Psoas muscle (tissue), 8 donors: ENCODE measurements at places on chromosomes 6 and 20. TPM values are rescaled to one million over a fixed set of nuclear protein-coding genes. Genes with fewer than 3 reads are reported as not detected.

Gene GPLD1
- 0.38 TPM for total RNA-seq

Gene RAD21L1
- not detected for total RNA-seq

Gene FHL5
- total RNA-seq, result 8.8 TPM

DNA sequence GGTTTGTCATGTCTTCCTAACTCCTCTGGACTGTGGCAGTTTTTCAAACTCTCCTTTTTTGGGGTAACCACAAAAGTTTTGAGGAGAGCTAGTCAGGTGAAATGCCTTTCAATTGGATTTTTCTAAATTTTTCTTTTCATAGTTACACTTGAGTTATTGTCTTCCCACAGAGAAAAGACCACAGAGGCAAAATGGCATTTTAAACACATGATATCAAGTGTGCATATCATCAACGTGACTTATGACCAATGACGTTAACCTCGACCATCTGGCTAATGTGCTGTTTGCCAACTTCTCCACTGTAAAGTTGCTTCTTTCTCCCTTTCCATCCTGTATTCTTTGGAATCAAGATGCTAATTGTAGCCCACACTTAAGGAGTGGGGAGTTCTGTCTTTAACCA, 41.3 kb upstream of the SNAP25 start:
- no peaks in the 10 kb centered on the region for H3K4me1 ChIP-seq
- H3K27ac ChIP-seq, result no peak overlapping the region
- DNase-seq, result no peak

DNA sequence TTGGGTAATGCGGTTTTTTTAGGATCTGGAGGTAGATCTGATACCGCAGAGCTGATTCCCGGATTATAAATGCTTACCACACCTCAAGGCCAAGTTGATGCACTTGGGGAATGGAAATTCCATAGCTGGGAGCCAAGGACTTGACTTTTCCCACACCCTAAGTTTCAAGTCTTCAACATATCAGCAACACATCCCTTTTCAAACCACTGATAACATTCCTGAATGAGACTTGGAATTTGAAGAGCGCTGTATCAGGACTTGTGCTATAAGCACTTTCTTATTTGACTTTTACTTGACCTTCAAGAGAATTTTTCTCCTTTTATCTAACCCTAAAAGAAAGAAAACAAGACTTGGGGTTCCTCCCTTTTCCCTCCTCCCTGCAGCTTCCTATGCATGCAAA, 90.6 kb upstream of the NAA20 start:
- no peaks in the 10 kb centered on the region for H3K27me3 ChIP-seq
- peaks cover 36% of the 10 kb centered on the region for H3K4me1 ChIP-seq
- no peak overlapping the region for H3K4me3 ChIP-seq
- no peak for DNase-seq

DNA sequence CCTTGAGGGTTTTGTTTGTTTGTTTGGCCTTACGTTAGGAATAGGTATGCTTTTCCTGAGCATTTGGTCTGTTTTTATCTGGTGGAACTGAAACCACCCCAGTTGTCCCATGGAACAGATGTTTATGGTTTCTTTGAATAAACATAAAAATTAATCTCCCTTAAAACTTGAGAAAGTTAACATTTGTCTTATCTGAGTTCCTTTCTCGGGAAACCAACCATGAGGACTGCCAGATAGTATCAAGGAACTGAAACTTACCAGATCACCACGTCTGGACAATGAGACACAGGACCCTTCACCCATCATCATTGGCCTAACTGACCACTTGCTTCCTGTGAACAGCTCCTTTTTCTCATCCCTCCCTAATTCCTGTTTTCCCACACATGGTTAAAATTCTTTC, 15.3 kb upstream of the HECA start:
- no peaks in the 10 kb centered on the region for H3K4me1 ChIP-seq
- H3K27ac ChIP-seq, result no peak overlapping the region
- DNase-seq, result no peak
- no peak overlapping the region for H3K4me3 ChIP-seq
- H3K36me3 ChIP-seq, result no peaks in the 10 kb centered on the region

DNA sequence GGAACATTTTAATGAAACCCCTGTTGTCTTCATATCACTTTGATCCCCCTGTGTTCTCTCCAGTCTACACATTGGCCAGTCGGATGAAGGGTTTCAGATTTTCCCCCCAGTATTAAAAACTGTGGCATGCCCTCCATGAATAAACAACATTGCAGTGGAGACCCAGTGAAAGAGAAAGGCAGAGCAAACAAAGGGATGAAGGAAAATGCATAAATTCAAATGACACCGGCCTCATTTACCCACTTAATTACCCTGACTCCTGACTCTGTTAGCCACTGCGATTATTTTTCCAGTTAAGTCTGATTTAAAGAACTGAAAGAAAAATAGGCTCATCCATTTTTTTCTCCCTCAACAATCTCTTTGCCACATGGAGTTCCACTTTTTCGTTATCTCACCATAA, 569.2 kb downstream of the TFAP2B start:
- no peak for DNase-seq
- H3K27ac ChIP-seq, result no peak overlapping the region
- no peaks in the 10 kb centered on the region for H3K36me3 ChIP-seq
- H3K4me1 ChIP-seq, result no peaks in the 10 kb centered on the region

DNA sequence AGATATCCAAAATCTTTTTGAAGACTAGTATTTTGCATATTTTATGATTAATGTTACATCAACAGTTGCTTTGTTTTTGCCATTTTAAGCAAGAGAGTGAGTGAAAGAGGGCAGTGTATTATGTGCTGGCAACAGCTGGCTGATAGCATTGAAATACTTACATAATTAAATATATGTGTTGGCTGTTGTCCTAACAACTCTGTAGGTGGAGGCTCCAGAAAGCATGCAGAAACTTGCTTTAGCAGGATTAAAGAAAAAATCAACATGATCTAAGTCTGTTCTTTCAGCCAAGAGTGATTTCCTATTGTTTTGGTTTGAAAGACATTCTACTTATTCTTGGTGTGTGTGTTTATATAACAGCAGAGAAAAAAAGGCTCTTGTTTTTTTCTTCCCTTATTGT, 127.5 kb downstream of the CDKAL1 start:
- no peaks in the 10 kb centered on the region for H3K4me1 ChIP-seq
- no peak overlapping the region for H3K4me3 ChIP-seq
- no peaks in the 10 kb centered on the region for H3K27me3 ChIP-seq
- no peak overlapping the region for H3K27ac ChIP-seq
- DNase-seq, result no peak
- H3K36me3 ChIP-seq, result no peaks in the 10 kb centered on the region

DNA sequence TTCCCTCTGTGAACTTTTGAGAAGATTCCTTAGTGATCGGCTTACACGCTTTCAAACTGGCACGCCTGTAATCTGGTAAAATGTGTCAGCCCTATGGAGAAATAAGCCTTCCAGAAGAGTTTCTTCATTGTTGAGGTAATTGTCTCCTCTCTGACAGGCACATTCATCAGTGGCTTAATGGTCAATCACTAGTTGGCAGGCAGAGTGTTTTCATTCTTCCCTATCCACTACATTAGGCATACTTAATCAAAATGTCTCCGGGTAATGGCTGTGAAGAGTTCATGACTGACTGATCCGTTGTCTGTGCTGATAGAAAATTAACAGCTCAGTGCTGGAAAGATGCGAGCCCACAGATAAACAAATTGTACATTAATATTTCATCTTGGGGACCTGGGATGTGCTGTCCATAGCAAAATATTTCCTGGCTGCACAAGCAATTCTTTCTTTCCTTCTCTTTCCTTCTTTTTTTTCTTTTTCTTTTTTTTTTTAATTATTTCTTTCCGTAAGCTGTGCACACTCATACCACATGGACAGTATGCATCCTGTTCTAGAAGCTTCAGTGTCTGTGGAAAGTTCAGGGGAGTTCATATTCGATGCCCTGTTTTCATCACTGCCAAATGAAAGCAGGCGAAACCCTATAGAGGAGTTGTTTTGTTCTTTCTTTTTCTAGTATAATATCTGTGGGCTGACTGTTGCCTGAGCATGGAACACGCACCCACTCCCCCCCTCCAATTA, 31.4 kb downstream of the TSHZ2 start:
- no peak for DNase-seq
- H3K4me1 ChIP-seq, result no peaks in the 10 kb centered on the region
- no peak overlapping the region for H3K27ac ChIP-seq
- H3K36me3 ChIP-seq, result no peaks in the 10 kb centered on the region

DNA sequence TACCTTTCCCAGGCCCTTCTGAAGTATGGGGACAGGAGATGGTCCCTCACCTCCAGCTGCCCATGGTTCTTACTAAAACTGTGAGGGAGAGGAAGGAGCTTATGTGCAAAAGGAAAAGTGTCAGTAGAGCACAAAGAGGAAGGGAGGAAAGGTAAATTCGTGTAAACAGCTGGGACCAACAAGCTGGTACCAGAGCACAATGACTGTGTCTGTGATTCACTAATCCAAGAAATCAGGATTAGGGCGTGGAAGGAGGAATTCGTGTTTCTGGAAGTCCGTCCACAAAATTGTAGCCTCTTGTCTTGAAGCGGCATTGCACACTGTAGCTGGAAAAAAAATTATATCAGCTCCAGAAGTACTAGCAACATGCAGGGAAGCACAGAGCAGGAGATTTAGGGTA, 129.0 kb upstream of the RREB1 start:
- no peak overlapping the region for H3K4me3 ChIP-seq
- no peaks in the 10 kb centered on the region for H3K36me3 ChIP-seq
- H3K27ac ChIP-seq, result no peak overlapping the region
- no peak for DNase-seq

DNA sequence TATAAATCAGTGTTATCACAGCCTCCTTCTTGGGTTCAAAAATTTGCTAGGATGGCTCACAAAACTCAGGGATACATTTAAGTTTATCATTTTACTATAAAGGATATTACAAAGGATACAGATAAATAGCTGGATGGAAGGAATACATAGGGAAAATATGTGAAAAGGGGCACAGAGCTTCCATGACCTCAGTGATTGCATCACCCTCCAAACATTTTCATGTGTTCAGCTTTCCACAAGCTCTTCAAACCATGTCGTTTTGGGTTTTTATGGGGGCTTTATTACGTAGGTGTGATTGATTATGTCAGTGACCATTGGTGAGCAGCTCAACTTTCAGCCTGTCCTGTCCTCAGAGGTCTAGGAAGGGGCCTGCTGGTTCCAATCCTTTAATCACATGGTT, 68.0 kb downstream of the CYB5R4 start:
- H3K36me3 ChIP-seq, result peaks cover 7% of the 10 kb centered on the region
- no peaks in the 10 kb centered on the region for H3K4me1 ChIP-seq
- no peak overlapping the region for H3K4me3 ChIP-seq

DNA sequence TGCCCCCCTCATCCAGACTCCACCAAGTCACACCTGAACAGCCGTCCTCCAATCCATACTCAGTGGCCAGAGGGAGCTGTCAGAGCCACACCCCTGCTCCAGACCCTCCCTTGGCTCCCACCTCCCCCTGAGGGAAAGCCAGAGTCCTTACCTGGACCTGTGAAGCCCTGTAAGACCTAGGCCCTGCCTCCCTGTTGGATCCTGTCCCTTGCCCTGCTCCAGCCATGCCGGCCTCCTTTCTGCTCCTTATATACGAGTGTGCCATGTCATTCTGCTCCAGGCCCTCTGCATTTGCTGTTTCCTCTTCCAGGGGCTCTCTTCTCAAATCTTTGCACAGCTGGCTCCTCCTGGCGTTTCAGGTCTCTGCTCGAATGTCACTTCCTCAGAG, 100.3 kb upstream of the MYL9 start:
- no peak overlapping the region for H3K27ac ChIP-seq
- no peaks in the 10 kb centered on the region for H3K36me3 ChIP-seq
- no peak overlapping the region for H3K4me3 ChIP-seq
- no peaks in the 10 kb centered on the region for H3K4me1 ChIP-seq
- DNase-seq, result no peak
- H3K27me3 ChIP-seq, result peaks cover 3% of the 10 kb centered on the region

DNA sequence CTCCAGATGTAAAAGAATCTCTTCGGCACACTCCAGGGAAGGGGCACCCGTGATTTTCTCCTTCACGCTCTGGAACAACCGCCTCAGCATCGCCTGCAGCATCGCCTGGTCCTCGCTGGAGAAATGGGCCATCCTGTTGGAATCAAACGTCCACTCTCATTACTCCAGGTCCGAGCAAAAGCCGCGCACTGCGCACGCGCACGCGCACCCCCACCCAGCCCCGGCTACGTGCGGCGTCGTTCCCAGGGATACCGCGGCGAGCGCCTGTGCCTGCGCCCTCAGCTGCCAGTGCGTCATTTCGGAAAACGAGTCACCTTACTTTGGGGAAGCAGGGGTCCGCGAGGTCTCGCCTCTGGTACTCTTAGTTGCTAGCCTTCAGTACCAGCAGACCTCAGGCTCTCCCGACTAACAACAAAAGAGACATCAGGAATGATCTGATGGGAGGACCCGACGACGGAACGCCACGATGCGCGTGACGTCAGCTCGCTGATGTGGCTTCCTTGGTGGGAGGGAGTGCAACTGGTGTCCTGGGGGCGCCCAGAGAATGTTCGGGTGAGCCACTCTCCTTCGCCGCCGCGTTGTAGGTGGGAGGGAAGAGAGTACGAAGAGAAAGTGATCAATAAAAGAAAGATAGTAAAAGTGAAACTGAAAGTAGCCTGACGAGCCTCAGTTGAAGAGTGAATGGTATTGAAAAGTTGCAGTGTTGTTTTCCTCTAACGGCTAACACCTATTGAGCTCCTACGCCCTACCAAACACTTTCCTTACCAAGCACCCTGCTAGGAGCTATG, at the start of gene TBC1D32:
TSS of gene TBC1D32 (minus strand) at position 182 of the 788 bp plus-strand sequence. CDS start at position 132, 50 bp downstream.
- H3K27me3 ChIP-seq, result no peaks in the 10 kb centered on the region
- H3K27ac ChIP-seq, result peak within 1 kb of the TSS; percentile 86
- H3K36me3 ChIP-seq, result no peaks in the 10 kb centered on the region
- H3K4me3 ChIP-seq, result peak within 1 kb of the TSS; percentile 74

DNA sequence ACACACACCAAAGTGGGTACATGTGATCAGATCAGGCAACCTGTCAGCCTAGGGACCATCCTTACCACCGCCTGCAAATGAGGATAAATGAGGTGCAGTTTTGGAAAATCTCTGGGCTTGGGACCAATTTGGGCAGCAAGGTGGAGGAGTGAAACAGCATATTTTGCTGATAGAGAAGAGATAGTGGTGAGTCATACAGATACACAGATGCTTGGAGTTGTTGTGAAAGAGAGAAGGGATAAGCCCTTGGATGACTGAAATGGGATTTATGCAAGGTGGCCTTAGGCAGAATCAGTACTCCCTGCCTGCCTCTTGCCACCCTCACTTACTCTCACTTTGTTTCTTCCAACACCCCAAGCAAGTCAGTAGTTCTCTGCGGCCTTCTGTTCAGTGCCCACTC, 34.7 kb downstream of the BMP2 start:
- DNase-seq, result no peak
- H3K4me1 ChIP-seq, result no peaks in the 10 kb centered on the region
- H3K27me3 ChIP-seq, result no peaks in the 10 kb centered on the region
- no peaks in the 10 kb centered on the region for H3K36me3 ChIP-seq
- no peak overlapping the region for H3K27ac ChIP-seq
